ENCODE measurements at places on chromosomes 12 and 14.

GRCh38 chr14:46091819-46092218 lies 559.8 kb downstream of the RPL10L start:
- DNase-seq = no peak

- DNase-seq = no peak
Observed at GRCh38 chr14:80271389-80271788, 60.1 kb upstream of the DIO2 start.

- no peak for DNase-seq
Observed at GRCh38 chr14:93944348-93945069, 17.4 kb downstream of the FAM181A start.

DNA sequence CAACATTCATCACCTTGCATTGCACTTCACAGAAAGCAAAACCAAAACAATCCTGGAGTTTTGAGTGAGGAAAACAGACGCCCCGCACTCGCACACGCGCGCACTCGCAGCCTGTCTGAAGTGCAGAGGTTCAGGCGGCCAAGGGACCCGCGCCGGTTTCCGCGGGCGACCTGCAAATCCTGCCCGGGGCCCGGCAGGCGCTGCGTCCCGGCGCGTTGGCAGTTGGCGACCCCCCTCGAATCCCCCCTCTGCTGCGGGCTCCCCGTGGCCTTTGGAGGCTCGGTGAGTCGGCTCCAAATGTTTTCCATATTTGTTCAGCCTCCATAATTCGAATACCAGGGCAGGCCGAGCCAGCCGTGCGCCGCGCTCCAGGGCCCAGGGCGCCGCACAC lies at the start of gene SSPN:
TSS of gene SSPN (plus strand) at position 324 of the 391 bp plus-strand sequence. CDS start 100 bp downstream, outside the sequence.
- DNase-seq = no peak

GRCh38 chr12:13606290-13606689 lies 375.1 kb downstream of the GRIN2B start:
- no peak for DNase-seq

DNA sequence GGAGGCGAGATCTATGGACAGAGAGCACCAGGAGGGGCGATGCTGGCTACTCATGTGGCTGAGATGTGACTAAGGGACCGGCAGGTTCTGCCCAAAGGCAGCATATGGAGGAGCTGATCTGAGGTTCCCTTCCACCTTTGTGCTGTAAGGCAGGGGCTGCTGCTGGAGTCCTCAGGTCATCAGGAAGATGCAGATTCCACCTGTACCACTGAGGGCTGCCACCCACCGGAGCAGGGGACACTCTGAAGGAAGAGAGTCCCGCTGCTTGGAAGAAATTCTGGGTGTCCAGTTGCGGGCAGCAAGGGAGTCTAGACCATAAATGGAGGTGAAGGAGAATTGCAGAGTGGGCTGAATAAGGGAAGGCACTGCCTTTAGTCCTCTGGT lies 55.3 kb downstream of the PLEKHG3 start:
- DNase-seq = no peak

DNA sequence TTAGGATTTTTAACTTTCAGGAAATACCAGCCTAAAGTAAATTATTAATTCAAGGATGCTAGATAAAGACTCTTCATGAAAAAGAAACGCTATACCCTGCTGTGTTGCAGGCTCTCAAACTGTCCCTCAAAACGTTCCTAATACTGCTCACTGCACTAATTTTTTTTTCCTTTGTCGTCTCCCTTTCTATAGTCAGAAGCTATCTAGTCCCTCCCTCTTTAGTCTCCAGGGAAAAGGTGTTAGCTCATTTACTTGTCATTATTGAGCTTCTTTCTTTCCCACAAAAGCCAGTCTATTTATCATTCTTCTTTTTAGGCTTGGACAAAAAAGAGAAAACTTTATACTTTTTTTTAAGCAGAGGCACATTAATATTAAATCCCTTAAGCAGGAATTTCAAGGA lies 30.3 kb upstream of the INSM2 start:
- DNase-seq = no peak

DNA sequence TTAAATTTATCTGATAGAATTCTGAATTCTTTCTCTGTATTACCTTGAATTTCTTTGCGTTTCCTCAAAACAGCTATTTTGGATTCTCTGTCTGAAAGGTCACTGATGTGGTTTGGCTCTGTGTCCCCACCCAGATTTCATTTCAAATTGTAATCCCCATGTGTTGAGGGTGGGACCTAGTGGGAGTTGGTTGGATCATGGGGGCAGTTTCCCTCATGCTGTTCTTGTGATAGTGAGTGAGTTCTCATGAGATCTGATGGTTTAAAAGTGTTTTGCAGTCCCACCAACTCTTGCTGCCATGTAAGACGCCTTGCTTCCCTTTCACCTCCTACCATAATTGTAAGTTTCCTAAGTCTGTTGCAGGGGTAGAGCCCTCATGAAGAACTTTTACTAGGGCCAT lies 34.1 kb upstream of the OR6J1 start:
- DNase-seq = no peak

DNA sequence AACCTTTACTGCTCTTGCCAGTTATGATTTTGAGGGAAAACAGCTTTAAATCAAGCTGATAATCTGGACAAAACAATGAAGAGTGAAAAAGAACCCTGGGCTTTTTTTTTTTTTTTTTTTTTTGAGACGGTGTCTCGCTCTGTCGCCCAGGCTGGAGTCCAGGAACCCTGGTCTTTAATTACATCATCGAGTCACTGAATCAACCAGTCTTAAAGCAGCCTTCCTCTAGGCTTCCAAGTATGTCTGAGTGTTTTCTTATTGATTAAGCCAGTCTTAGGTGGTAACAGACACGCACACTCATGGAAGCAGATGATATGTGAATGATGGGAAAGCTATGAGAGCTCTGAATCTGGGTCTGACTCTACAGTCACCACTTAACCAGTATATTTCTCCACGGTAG lies 5.9 kb upstream of the VCPKMT start:
- no peak for DNase-seq

DNA sequence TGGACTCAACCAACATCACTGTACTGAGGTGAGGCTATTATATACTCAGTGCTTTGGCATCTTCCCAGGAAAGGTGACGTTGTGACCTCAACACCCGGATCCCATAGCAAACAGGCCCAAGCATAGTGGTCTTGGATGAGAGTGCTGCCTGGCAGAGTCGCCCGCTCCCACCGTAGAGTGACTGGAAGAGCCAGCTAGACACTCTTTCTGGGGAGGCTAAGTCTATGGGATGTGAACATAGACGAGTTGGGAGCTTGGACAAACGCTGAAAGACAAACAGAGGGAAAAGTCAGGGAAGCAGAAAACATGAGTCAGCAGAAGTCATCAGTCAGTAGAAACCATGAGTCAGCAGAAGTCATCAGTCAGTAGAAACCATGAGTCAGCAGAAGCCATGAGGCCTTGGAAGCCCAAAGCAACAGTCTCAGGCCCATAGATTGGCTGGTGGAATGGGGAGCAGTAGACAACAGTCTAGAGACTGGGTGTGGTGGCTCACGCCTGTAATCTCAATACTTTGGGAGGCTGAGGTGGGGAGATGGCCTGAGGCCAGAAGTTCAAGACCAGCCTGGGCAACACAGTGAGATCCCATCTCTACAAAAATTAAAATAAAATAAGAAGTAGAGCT lies 66.4 kb upstream of the MAP1LC3B2 start:
- DNase-seq = no peak

GRCh38 chr12:53613821-53614220 lies 12.4 kb downstream of the ATF7 start:
- no peak for DNase-seq

DNA sequence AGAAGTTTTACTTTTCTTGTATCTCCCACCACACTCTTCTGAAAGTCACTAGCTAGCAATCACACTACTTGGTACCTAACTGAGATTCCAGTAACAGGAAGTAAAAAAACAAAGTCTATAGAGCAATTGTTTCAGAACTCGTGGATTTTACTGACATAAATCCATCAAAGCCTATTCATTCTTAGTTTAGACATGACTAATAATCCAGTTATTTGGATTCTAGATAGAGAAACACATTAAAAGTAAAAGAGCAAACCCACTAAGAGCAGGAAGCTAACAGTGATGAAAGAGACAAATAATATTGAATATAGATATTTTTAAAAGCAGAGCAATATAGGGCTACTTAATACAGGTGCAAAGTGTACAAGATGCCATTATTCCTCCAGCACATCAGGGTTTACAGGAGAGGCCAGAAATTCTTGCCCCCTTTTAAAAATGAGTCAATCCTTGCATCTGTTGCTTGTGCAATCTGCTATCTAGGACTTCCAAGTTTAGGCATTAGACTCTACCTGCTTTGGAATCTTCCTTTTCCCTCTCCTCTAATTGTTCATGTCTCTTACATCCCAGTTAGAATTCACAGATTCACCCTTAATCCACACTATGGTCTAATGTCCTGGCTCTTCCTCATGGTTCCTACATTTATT lies 6.0 kb downstream of the HEATR5A start:
- DNase-seq = no peak

Data from stimulated activated CD8-positive, alpha-beta memory T cell treated with anti-CD3 and anti-CD28 coated beads, Interleukin-7, amount 100 ng/mL, for 4 hours (primary cell).